ENCODE measurements at places on chromosomes 12 and 14.

GRCh38 chr14:42192738-42193653 is 586.3 kb downstream of the LRFN5 start:
- DNase-seq, result no peak

- DNase-seq, result no peak
Observed at GRCh38 chr12:90562671-90563070, 392.3 kb downstream of the CCER1 start.

GRCh38 chr12:112936927-112937326 is 1.3 kb upstream of the OAS3 start:
- DNase-seq, result no peak

GRCh38 chr12:132315951-132316350 is 13.4 kb downstream of the GALNT9 start:
- DNase-seq, result no peak

DNA sequence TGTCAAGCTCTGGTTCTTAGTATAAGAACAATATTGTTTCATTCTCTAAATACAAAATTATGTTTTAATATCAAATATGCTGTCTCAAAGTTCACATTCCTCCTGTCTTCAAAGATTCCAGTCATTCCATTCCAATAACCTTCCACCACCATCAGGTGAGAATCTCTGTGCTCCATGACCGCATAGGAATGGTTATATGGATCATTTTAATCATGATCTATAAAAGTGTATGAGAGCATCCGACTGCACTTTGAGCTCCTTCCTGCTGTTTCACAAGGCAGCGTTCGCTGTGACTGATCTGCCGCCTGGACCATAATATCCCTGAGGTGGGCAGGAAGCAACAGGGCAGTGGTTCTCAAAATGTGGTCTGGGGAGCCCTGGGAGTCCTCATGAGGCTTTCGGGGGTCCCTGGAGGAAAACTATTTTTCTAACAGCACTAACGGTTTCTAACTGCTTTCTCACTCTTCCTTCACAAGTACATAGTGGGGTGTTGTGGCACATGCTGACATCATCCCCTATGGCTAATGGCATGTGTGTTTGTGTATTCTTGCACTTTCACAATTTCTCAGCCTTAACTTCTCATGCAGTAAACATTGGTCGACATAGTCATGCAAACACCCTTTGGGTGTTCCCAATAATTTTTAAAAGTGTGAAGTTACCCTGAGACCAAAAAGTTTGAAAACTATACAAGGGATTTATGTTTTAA is 137.4 kb downstream of the ANO2 start:
- DNase-seq, result no peak

GRCh38 chr12:58918469-58918844 is 1.8 kb downstream of the LRIG3 start:
- DNase-seq, result no peak

DNA sequence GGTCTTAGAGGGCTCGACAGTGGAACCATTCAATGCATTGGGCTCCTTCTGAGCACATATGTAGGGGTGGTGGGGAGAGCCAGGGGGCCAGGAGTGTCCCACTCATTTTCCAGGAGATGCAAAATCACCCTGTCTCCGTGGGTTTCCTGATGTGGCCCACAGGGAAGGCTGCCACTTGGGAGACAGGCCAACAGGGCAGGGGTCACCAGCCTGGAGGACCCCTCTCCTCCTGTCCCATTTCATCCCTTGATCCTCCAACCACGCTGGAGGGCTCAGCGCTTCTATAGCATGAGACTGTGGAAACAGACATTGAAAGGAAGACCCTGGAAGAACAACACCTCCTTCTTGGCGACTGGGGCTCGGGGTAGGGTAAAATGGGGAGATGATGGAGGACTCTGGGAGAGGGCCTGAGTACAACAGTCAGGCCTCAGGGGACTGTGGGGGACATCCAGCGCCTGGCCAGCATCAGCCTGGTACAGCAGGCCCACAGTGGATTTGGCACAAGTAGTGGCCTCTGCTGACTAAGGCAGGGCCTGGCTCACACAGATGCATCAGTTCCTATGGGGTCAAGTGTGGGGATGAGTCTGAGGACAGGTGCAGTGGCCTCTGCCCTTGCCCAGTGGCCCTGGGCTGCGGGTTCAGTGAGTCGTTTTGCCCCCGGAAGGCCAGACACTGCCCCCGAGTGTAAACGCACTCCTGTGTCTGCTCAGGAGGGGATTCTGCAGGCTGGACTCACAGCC is 68.0 kb downstream of the PRIMA1 start:
- no peak for DNase-seq

DNA sequence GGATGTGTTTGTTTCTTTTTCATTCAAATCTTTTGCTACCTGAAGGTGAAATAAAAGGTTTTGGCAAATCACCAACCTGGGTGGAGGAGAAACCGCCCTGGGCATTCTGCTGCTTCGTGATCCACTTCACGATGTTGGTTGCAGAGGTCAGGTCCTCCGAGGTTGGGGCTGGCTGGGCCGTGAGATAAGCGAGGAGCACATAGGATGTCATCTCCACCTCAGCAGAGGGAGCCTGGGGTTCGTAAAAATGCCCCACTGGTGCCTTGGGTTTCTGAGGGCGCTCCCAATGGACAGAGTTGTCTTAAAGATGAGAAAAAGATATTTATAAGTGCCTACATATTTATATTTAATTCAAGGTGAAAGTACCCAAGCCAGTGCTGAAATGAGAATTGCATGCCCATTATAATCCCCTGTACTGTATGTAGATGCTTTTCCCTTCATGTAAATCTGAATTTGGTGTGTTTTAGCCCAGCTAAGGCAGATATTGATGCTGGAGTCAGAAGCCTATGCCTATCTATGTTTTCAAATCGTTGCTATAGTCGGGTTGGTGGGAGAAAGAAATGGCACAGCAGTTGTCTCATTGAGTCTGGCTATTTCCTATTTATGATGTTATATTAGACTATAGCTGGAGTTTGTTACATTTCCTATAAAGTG is 41.1 kb downstream of the A2M start:
- no peak for DNase-seq

GRCh38 chr12:52004042-52004648 is 2.6 kb upstream of the TAMALIN start:
- DNase-seq, result peak; percentile 40

DNA sequence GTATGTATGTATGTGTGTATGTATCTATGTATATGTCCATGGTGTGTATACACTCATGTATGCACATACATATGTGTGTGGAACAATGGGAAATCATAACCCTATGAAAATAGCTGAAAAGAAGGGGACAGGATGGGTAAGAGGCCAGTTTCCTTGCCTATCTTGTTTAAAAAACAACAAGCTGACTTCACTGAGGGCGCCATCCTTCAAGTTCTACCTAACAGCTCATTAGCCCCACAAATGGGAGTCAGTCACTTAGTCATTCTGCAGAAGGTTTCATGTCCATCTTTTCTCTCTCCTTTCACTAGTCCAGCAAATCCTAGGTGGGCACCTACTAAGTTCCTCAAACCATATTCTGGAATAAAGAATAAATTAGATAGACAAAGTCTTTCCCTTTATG is 14.7 kb downstream of the STON2 start:
- DNase-seq, result no peak

GRCh38 chr12:3735432-3735831 is 17.5 kb downstream of the CRACR2A start:
- DNase-seq, result no peak

DNA sequence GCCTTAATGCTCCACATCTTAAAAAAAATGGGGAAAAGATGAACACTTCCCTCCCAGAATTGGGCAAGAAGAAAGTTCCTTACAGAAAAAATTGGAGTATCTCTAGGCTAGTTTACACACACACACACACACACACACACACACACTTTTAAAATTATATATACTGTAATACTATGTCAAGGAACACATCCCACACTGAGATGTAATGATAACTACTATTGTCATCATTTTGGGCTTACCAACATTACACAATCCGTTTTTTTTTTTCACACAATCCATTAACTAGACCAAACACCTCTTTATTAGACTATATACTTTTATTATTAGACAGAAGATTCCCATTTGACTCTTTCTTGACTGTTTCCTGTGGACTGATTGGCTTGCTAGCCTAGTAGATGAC is 2.5 kb downstream of the LTBR start:
- no peak for DNase-seq
